ENCODE measurements at places on chromosomes 7 and 10. TPM values are rescaled to one million over a fixed set of nuclear protein-coding genes. Genes with fewer than 3 reads are reported as not detected.

DNA sequence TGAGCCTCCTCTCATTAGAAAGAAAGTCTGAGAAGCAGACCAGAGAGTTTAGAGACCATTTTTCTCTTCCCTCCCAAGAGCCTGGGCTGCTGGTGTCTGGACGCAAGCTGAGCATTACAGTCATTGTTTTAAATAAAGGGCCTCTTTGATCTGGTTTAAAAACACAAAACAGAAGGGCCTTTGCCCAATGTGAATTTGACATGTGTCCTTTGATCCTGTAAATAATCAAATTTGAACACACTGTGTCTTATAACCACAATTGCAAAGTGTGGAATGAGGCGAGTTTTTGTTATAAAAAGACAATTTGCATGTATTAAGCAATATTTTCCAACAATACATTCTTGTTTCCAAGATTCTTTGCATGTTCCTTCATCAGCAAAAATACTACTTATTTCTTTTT lies 158.5 kb downstream of the C7orf25 start:
- no peaks in the 10 kb centered on the region for H3K27me3 ChIP-seq
- no peak for DNase-seq
- H3K4me1 ChIP-seq = peaks cover 8% of the 10 kb centered on the region
- no peak overlapping the region for H3K4me3 ChIP-seq
- H3K36me3 ChIP-seq = no peaks in the 10 kb centered on the region

DNA sequence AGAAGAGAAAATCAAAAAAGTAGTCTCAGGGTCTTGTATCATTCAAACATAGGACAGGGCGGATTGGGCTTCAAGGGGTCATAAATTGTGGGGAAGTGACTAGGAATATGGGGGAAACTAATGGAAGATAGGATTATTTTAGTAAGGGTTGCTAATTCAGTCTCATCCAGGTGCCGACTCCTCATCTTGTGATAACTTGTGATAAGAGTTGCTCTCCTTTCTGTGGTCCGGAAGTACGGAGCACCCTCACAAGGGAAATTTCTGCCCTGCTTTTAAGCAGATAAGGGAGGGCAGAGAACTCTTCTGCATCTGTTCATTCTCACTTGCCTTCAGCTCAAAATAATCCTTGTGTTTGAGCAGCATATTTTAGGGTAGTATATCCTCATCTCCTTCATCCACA lies 436.4 kb upstream of the LRGUK start:
- H3K36me3 ChIP-seq = no peaks in the 10 kb centered on the region
- H3K27ac ChIP-seq = no peak overlapping the region
- H3K27me3 ChIP-seq = no peaks in the 10 kb centered on the region
- no peak overlapping the region for H3K4me3 ChIP-seq
- H3K4me1 ChIP-seq = peaks cover 12% of the 10 kb centered on the region
- no peak for DNase-seq

DNA sequence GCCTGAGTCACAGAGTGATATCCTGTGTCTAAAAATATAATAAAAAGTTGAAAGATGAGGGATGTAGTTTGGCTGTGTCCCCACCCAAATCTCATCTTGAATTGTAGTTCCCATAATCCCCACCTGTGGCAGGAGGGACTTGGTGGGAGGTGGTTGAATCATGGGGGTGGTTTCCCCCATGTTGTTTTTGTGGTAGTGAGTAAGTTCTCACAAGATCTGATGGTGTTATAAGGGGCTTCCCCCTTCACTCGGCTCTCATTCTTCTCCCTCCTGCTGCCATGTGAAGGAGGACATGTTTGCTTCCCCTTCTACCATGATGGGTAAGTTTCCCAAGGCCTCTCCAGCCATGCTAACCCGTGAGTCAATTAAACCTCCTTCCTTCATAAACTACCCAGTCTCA lies 25.1 kb upstream of the UBE3C start:
- DNase-seq = no peak
- no peaks in the 10 kb centered on the region for H3K27me3 ChIP-seq
- no peaks in the 10 kb centered on the region for H3K36me3 ChIP-seq
- H3K4me1 ChIP-seq = no peaks in the 10 kb centered on the region

DNA sequence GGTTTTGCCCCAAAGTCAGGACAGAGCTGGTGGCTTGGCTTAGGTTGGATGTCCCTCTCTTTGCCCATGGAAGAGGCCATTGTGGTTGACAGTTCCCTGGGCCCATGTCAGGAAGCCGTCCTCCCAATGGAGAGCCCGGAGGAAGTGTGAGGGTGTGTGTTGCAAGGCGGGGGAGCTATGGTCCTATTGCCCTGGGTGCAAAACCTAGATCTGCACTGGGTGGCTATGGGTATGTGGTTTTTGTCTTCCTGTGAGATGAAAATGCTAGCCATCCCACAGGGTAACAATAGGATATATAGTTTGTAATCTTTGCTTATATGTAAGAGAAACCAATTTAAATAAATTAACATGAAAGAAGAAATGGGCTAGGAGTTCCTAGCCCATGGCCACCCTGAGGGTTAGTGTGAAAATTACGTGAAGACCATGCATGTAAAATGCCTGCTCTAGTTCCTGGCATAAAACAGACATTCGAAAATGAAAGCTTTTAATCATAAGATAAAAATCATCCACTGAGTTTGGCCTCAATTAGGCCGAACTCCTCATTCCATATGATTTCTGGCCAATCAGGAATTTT lies 189.2 kb downstream of the PLPP4 start:
- no peak overlapping the region for H3K27ac ChIP-seq
- peaks cover 15% of the 10 kb centered on the region for H3K27me3 ChIP-seq
- H3K4me3 ChIP-seq = no peak overlapping the region
- H3K36me3 ChIP-seq = no peaks in the 10 kb centered on the region

DNA sequence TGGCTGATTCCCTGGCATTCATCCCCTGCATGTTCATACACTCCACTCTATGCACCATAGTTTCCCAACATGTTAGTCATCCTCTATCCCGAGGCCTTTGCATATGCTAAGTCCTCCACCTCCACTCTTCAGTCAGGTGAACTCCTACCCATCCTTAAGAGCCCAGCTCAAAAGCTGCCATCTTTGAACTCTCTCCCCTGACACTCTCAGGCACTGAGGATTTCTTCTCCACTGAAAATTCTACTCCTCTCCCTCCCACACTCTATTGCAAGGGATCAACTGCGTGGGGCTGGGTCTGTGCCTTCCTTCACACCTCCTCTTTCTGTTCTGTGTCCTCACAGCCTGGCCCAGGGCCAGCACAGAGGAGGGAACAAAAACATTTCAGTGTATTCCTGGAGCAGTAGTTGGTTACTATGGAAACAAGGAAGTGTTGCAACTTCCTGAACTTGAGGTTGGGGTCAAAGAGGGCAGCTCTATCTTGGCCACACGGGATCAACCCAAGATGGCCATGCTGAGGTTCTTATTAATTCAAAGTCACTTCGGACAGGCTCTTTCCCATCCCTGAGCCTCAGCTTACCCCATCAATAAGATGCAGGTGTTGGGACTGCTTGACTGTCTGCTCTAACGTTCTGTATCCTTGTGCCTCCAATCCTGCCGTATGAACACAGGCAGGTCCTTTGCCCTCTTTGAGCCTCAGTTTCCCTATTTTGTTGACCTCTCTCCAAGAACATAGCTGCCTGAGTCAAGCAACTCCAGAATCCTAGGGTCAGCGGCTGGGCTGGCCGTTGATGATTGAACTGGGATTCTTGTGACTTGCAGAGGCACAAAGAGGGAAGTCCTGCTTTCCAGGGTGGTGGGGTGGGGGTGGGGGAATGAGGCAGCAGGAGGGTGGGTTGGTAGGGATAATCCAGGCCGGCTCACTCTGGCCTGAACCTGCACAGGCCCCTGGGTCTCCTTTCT lies 15.5 kb downstream of the ZMIZ1 start:
- H3K36me3 ChIP-seq = no peaks in the 10 kb centered on the region
- H3K27me3 ChIP-seq = no peaks in the 10 kb centered on the region
- peak; percentile 68 for DNase-seq
- H3K4me1 ChIP-seq = peaks cover 13% of the 10 kb centered on the region

DNA sequence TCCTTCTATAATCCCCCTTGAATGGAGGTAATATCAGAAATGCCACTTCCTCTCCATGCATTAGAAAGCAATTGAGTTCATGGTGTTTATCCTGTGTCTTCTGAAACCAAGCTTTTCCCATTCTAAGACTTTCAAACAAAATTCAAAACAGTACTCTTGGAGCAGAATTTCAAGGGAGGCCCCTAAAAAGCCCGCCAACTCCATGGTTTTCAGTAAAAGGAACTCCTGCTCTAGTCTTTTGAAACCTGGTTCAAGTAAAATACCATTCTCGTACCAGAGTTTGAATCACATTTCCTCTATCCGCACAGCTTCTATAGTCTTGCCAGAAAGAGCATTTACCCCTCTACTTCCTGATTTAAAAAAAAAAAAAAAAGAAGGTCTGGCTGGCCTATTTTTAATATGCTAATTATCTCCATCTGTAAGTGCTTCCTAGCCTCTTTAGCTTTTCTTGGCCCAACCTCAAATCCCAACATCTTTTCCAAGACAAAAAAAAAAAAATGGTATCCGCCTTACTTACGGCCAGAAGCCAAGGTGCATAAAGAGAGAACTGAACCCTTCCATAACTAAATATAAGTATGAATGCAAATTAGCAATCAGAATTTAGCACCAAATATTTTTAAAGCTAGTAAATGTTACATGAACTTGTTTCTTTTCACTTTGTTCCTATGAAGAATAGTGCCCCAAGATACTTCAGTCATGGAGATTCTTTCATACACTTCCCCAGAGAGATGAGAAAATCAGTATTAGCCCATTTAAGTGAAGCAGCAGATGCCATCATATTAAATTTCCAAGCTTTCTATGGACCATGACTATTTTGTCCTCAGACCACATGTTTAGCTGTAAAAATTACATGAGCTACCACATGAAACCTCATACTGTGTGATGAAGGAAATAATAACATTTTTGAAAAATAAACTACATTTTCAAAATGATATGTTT lies 199.9 kb upstream of the FAM3C start:
- H3K4me3 ChIP-seq = no peak overlapping the region
- H3K27ac ChIP-seq = no peak overlapping the region
- H3K36me3 ChIP-seq = no peaks in the 10 kb centered on the region
- H3K4me1 ChIP-seq = no peaks in the 10 kb centered on the region

DNA sequence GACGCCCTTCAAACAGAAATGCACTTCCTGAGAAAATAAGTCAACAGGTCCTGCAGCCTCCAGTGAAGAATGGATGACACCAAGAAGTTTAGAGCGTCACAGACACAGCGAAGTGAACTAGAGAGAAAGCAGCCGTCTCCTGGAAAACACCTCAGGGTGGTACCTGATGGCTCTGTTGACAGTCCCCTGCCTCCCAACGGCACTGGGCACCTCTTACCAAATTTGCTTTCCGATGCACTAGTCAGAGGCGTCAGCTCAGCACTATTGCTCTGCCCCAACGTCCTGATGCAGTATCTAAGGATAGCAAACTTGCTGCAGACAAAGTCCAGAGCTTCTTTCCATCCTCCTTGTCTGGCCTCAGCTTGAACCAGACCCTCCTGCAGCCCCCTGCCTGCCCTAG lies 38.3 kb downstream of the SFMBT2 start:
- no peak overlapping the region for H3K27ac ChIP-seq
- no peaks in the 10 kb centered on the region for H3K4me1 ChIP-seq
- no peaks in the 10 kb centered on the region for H3K27me3 ChIP-seq
- DNase-seq = no peak
- no peaks in the 10 kb centered on the region for H3K36me3 ChIP-seq
- H3K4me3 ChIP-seq = no peak overlapping the region

GRCh38 chr7:20574784-20575720 lies 40.4 kb upstream of the ABCB5 start:
- H3K36me3 ChIP-seq = no peaks in the 10 kb centered on the region
- no peak for DNase-seq
- H3K4me1 ChIP-seq = no peaks in the 10 kb centered on the region

- peak; percentile 52 for DNase-seq
- no peaks in the 10 kb centered on the region for H3K36me3 ChIP-seq
- H3K4me3 ChIP-seq = peak overlapping the region; percentile 49
- H3K4me1 ChIP-seq = peaks cover 20% of the 10 kb centered on the region
Observed at GRCh38 chr10:117536072-117536865, 6.3 kb upstream of the EMX2 start.

DNA sequence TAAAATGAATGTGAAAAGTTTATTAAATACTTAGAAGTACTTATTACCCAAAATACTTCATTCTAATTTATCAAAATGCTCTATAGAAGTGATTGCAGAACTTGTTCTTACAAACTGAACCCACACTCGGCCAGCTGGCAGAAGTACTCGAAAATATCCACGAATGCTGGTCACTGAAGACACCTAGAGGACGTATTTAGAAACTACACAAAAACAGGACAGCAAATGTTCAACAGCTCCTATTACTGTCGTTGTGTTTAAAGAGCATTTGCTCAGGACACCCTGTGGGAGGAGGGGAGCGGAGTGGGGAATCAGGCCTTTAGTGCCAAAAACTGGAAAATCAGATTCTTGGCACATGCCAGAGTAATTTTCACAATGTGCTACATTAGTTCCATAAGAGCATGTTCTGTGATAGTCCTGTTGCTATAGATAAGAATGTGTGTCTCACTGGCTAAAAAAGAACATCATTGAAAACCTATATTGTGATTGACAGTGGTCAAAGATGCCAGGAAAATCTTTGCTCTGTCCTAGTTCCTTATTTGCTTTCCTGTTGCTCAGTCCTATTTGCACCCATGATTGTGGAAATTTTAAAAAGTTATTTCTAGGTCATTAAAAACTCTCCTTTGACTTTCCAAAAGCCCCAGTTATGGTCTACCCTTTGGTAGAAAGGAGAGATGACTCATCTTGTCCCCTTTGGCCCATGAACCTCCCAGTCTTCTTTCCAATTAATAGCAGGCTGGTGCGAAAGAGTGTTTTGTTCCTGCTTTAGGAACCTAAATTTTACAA lies 49.0 kb upstream of the NRBF2 start:
- H3K4me3 ChIP-seq = no peak overlapping the region
- H3K27ac ChIP-seq = no peak overlapping the region
- H3K4me1 ChIP-seq = no peaks in the 10 kb centered on the region

GRCh38 chr7:24834128-24834798 lies 77.0 kb upstream of the GSDME start:
- no peaks in the 10 kb centered on the region for H3K36me3 ChIP-seq
- H3K4me1 ChIP-seq = no peaks in the 10 kb centered on the region
- no peak overlapping the region for H3K27ac ChIP-seq

- H3K4me1 ChIP-seq = no peaks in the 10 kb centered on the region
- no peak for DNase-seq
- H3K36me3 ChIP-seq = no peaks in the 10 kb centered on the region
- no peaks in the 10 kb centered on the region for H3K27me3 ChIP-seq
- H3K27ac ChIP-seq = no peak overlapping the region
Observed at GRCh38 chr10:69145329-69145728, 21.4 kb downstream of the VPS26A start.

GRCh38 chr7:31699050-31699449 lies 12.0 kb downstream of the PPP1R17 start:
- no peaks in the 10 kb centered on the region for H3K4me1 ChIP-seq
- H3K36me3 ChIP-seq = no peaks in the 10 kb centered on the region
- no peak overlapping the region for H3K27ac ChIP-seq
- H3K4me3 ChIP-seq = no peak overlapping the region
- no peaks in the 10 kb centered on the region for H3K27me3 ChIP-seq

- no peaks in the 10 kb centered on the region for H3K27me3 ChIP-seq
- no peak overlapping the region for H3K27ac ChIP-seq
- H3K4me1 ChIP-seq = no peaks in the 10 kb centered on the region
- peak; percentile 55 for DNase-seq
Observed at GRCh38 chr10:15245530-15245929, 77.0 kb upstream of the NMT2 start.

Gene VSTM4
- total RNA-seq = 0.23 TPM

Gene GNG11
- 1.6 TPM for total RNA-seq

Gene HOXA1
- total RNA-seq = not detected

Gene BLNK
- not detected for total RNA-seq

Gene ZNF425
- total RNA-seq = 5.0 TPM

Gene COL17A1
- total RNA-seq = 0.04 TPM

Gene PRLHR
- not detected for total RNA-seq
